ENCODE measurements at places on chromosomes 16 and 17.

GRCh38 chr16:25855818-25856217 is 164.1 kb downstream of the HS3ST4 start:
- no peak for DNase-seq

- DNase-seq, result no peak
Measured at GRCh38 chr16:67490335-67491096, 7.2 kb upstream of the AGRP start.

DNA sequence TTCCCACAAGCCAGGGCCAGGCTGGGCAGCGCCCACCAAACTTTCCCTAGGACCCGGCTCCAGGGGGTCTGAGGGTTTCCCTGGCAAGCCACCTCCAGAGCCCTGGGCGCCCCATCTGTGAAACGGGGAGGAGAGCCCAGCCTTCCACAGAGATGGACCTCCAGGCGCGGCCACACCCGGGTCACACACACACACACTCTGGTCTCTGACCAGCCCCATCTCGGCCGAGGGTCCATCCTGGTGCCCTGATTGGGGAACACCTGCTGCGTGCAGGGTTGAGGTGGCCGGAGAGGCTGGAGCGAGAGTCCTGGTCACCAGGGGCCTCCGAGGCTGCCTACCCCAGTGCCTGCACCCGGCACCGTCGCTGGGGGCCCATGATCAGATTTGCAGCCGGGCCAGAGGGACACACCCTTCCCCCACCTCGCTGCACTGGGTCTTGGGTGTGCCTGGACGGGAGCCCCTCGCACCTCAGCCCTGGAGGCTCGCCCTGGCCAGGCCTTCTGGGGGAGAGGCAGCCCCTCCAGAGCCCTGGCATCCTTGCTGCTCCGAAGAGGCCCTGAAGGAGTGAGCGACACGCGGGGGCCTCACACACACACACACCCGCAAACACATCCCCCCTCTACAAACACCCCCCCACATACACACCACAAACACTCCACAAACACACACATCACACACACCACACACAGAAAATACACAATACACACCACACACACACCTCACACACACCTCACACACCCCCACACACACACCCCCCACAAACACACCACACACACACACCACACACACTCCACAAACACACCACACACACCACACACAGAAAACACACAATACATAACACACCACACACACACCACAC is 29.7 kb downstream of the SLC25A10 start:
- no peak for DNase-seq

GRCh38 chr16:3487521-3488410 is 7.5 kb downstream of the C16orf90 start:
- no peak for DNase-seq

- no peak for DNase-seq
Measured at GRCh38 chr16:51641191-51641765, 490.2 kb upstream of the SALL1 start.

Data from stimulated activated CD8-positive, alpha-beta memory T cell treated with anti-CD3 and anti-CD28 coated beads, Interleukin-2, amount 100 ng/mL, for 48 hours (primary cell).